T-cell (primary cell): ENCODE measurements at places on chromosomes 11 and 22. TPM values are rescaled to one million over a fixed set of nuclear protein-coding genes. Genes with fewer than 3 reads are reported as not detected.

DNA sequence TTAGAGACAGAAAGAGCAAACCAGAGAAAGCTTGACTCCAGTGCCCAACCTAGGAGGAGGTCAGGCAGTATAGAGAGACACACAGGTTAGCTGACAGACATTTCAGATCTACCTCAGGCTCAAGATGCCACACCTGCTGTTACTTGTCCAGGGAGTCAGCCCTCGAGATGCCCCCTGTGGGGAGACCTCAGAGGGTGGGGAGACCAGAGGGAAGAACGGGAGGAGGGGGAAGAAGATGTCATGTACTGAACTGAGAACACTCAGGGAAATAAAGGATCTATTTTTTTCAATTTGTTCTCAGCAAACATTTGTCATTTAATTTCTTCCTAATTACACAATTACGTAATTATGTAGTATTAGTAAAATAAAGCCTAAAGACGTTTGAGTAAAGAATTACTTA, 196.3 kb upstream of the CADM1 start:
- no peak for DNase-seq

DNA sequence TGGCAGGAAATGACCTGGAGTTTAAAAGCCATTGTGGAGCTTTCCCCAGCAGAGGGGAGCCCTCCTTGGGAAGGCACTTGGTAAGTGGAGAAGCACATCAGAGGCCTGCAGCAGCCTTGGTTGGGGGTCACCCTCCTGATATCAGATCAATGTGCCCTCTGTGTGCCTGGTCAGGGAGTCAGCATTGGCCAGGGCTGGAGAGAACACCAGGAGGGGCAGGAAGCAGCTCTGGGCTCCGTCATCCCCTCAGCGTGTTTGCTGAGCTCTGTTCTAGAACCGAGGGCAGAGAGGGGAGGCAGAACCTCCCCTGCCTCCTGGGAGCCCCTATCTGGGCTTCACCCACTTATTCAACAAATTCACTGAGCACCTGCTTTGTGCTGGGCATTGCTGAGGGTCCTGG, 846.0 kb downstream of the TBC1D22A start:
- DNase-seq = no peak

GRCh38 chr11:86288776-86289507, 13.1 kb upstream of the HIKESHI start:
- DNase-seq = no peak

DNA sequence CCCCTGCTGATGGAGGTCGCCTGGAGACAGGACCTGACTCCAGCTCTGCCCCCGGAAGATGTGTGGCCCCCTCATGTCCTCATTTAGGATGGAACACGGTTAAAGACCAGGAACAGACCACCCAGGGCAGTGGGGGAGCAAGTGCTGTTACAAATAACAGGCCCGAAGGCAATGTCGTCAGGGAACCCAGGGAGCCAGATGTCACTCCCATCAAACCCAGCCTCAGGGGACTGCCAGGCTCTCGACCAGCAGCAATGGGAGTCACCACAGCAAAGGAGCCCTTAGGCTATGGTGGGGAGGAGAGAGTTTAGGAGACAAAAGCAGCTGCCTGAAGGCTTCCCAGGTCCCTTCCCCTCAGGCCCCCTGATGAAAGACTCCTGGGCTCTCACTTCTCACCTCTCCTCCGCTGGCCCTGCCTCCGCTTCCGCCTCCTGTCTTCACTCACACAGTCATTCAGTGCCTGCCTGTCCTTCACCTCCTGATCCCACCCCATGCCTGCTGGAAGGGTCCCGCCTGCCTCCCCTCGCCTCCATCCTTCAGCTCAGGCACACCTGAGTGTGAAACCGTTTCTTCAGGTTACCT, 4.4 kb downstream of the RPS19BP1 start:
- no peak for DNase-seq

DNA sequence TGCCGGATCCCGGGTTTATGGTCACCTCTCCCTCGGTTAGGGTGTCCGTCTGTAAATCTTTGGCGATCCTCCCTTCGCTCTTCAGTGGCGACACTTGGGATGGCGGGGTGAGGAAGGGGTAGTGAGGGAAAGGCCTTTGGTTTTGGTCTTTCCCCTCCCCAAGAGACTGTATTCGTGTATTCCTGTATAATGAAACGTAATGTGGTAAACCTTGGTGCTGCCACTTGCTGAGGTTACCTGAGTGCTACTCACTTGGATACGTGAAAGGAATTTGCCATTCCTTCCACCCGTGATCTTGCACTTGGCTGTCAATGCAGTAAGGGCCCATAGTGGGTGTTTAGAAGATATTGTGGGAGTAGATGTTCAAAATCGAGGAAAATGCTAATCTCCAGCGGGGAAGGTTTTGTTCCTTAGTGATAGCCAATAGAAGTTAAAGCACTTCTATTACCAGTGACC, 578 bp upstream of the NUP160 start:
- no peak for DNase-seq

GRCh38 chr11:36478700-36479329, 31.3 kb downstream of the TRAF6 start:
- DNase-seq = no peak

DNA sequence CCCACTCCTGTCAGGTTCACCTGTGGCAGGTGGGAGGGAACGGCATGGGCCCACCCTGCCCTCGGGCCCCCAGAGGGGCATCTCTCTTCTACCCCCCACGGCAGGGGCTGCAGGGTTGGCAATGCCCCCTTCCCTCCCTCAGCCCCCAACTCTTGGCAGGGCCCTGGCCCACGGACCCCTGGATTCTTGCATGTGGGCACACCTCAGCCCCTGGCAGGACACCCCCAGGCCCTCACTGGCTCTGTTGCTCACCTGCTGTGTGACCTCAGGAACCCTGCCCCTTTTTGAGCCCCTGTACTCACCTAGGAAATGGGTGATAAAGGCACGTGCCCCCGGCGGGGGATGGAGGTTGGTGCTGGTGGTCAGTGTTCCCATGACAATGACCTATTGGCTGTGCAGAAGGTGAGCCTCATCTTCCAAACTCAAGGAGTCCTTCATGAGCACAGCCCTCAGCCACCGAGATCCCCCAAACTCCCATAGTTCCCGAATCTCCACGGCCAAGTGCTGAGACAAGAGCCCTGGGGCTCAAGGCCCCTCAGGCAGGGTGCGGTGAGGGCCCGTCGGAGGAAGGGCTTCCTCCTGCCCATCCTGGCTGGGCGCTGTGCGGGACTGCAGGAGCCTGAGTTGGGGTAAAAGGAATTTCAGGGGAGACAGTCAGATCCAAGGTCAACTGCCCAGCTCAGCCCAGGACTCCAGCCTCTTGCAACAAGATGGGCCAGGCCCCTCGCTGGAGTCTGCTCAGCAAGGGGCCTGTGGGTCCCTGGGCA, 198.2 kb downstream of the IGLL1 start:
- DNase-seq = no peak

GRCh38 chr11:20964985-20965384, 295.6 kb downstream of the NELL1 start:
- DNase-seq = no peak

DNA sequence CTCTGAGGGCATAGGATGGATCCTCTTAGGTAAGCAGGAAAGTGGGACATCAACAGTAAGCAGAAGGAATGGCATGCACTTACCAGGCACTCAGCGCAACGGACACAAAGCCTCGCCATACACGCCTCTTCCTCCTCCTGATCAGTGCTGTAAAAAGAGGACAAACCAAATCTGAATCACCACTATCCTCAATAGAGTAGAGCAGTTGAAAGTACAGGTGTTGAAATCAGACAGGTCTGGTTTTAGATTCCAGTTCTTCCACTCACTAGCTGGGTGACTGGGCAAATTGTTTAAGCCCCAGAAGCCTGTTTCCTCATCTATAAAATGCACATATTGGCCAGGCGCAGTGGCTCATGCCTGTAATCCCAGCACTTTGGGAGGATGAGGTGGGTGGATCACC, 8.6 kb upstream of the JAML start:
- no peak for DNase-seq

- DNase-seq = no peak
Measured at GRCh38 chr11:2074266-2074825, 64.8 kb downstream of the IGF2 start.

DNA sequence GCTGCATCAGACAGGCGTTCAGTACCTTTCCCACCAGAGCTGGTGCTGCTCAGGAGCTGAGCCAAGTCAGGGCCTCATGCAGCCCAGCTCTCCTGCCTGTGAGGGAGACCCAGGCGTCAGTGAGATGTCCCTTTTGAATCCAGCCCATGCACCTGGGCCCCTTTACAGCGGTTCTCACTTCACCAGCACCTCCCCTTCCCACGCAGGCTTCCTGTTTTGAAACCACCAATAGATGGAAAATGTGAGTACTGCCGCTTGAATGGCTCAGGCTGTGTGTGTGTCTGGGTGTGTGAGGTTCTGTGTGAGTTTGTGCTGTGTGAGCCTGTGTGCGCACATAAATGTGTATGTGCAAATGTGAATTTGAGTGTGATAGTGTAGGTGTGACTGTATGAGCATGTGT, 88.4 kb downstream of the UBASH3B start:
- DNase-seq = peak; percentile 72

- no peak for DNase-seq
Measured at GRCh38 chr11:72962084-72962483, 147.9 kb downstream of the ATG16L2 start.

DNA sequence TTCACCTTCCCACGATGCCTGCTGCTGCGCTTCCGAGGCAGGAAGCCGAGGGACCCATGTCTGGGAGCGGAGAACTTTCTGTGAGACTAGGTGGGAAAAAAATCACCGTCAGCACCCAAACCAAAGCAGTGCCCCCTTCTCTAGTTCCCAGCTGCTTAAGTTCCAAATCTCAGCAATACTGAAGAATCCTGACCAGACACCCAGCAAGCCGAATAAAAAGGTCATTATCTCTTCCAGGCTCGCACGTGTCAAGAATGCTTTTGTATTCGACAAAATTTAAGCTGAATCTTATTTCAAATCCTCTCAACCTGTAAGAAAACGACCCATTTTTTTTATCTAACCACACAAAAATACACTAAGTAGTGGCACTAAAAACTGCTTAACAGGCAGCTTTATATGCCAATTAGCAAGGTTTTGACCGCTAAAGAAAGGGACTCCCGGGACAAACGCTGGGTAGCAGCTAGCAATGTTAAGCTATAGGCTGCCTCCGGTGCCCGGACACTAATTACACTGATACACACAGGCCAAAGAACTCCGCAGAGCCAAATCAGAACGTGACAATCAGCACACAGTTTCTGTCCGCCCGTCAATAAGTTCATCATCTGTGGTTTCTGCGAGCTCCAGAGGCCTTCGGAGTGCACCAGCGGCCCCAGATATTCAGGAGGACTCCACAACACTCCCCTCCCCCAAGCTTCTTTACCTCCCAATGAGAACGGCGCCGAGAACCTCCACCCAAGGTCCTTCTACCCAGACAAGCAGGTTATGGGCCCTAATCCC, 728 bp downstream of the RPL3 start:
- peak; percentile 30 for DNase-seq

GRCh38 chr11:64767344-64768299, 7.8 kb upstream of the PYGM start:
- peak; percentile 68 for DNase-seq

- no peak for DNase-seq
Measured at GRCh38 chr11:125494974-125495725, 915 bp downstream of the FEZ1 start.

- no peak for DNase-seq
Measured at GRCh38 chr11:111459506-111460270, 52.5 kb downstream of the BTG4 start.

GRCh38 chr11:33658195-33658900, 42.3 kb downstream of the C11orf91 start:
- DNase-seq = no peak

- no peak for DNase-seq
Measured at GRCh38 chr22:16965560-16965959, 42.5 kb downstream of the GAB4 start.

- DNase-seq = no peak
Measured at GRCh38 chr11:101188173-101188572, 58.6 kb upstream of the PGR start.

GRCh38 chr11:46616551-46617133, 385 bp downstream of the HARBI1 start:
- DNase-seq = no peak

DNA sequence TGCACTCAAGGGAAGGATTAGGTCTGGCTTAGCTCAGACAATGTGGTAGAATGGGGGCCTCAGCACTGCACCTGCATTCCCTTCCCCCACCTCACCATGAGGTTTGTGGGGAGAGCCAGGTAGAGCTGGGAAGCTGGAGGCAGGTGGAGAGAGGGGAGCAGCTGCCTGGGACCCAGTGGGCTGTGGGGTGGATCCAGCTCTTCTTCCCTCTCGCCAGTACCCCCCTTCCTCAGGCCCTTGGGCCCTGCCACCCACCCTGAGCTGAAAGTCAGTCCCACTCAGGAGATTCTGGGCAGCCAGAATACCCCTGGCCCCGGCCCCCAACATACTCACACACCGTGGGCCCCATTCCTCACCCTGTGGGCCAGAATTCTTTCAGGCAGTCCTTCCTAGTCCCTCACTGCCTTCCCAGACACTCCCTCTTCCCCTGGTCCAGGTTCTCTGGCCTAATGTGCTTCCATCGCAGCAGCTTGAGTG, 3.1 kb upstream of the POLD4 start:
- DNase-seq = no peak

DNA sequence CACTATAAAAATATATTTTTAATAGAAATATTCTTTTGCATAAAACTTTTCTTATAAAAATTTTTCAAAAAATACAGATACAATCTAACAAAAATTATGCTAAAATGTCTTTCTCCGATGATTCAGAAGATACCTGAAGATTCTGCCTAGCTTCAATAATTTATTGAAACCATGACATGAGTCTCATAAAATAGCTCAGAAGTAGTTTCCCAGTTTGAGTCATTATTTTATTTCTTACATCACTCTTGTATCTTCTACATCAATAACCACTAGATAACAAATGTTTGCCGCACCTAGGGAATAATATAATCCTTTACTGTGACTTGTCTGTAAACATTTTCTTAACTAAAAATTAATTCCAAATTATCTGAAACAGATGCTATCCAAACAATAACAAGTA, 158.6 kb downstream of the FCHSD2 start:
- no peak for DNase-seq

- no peak for DNase-seq
Measured at GRCh38 chr11:10289765-10290380, 4.1 kb downstream of the SBF2 start.

DNA sequence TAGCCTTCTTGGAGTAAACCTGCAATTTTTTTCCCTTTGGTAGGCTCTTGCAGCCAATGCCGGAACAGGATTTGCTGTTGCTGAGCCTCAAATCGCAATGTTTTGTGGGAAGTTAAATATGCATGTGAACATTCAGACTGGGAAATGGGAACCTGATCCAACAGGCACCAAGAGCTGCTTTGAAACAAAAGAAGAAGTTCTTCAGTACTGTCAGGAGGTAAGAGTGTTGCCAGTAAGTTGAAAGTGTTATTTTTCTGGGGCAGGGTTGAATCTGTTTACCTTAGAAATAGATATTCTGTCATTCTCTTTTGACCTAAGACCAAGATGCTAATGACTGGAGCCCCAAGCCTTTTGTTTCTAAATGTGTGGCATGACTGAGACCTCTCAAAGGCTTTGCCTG, 39.7 kb downstream of the APLP2 start:
- DNase-seq = no peak

MOV10L1 gene
- total RNA-seq = not detected

MIEF1 gene
- 21.7 TPM for total RNA-seq

POU2AF3 gene
- not detected for total RNA-seq

CBL gene
- 41.1 TPM for total RNA-seq

HBG1 gene
- total RNA-seq = 6.4 TPM

LAYN gene
- total RNA-seq = 3.4 TPM

MMP7 gene
- total RNA-seq = not detected

DCHS1 gene
- 4.9 TPM for total RNA-seq

CATSPERZ gene
- not detected for total RNA-seq

PHLDB1 gene
- total RNA-seq = 6.0 TPM

C22orf31 gene
- not detected for total RNA-seq
